Panc1 (cell line): ENCODE measurements at places on chromosomes 4 and X.

- no peak for DNase-seq
These were observed 722 bp upstream of the EFHC2 start for GRCh38 chrX:44344194-44344593.

DNA sequence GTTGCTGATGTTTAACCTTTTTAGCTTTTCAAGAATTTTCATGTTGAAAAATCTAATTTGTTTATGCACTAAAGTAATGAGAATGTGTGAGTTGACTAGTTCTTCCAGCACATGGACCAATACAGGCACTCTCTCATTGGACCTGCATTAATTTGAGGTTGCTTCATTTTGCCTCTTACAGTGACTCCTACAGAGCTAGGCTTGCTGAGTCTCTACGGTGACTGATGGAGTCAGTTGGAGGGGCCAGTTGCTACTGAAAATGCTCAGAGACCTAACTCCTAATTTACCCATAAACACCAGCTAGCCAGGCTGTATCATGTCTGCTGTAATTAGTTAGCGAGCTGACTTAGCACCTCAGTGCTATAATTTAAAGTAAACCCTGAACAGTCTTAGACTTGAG is 10.9 kb downstream of the MTHFD2L start:
- no peak for DNase-seq

- DNase-seq, result no peak
These were observed 26.5 kb downstream of the MYOZ2 start for GRCh38 chr4:119162174-119162573.

- no peak for DNase-seq
These were observed 1.6 kb upstream of the EXOC1 start for GRCh38 chr4:55851885-55852284.

GRCh38 chr4:150600812-150601445 is 19.0 kb downstream of the MAB21L2 start:
- DNase-seq, result no peak

- no peak for DNase-seq
These were observed 186.4 kb downstream of the PPP4R3C start for GRCh38 chrX:27276751-27277150.

DNA sequence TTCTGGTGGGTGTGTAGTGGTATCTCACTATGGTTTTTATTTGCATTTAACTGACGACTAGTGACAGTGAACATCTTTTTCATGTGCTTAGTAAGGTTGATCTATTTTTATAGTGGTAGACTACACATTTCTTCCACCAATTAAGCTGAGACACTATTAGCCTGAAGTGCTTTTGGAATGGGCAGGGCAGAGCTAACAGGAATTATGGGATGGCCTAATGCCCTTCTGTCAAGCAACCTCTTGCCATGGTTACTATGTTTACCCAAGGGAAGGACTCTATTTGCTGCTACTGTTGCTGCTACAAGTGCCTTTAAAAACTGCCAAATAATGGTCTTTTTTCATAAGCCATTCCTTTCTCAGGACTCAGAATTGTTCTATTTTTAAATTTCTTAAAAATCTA is 676.7 kb upstream of the ACTRT1 start:
- DNase-seq, result no peak

DNA sequence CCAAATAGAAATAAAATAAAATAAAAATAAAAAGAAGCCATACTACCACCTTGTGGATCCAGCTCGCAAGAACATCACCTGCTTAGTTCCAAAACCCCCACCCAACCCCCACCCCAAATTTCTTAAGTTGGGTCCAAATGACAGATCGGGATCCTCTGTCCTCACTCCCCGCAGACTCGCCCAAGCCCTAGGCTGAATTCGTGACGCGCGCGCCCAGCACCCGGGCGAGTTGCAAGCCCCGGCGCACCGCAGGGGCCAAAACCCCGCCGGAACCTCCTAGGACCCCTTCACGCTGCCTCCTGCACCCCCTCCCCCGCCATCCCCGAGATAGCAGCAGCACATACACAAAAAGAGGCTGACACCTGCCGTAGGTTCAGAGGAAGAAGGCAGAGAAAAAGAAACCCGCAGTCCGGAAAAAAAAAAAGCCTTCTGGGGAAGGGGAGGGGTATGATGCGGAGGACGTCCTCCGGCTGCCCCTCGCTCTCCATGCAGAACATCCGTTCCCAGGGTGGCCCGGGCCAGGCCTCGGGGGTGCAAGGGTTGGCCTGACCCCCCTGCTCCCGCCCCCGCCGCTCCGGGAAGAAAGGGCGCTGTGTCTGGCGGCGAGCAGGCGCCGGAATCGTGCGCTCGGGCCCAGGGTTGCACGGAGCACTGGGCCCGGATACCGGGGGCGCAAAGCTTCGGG is 2.6 kb downstream of the NLGN4X start:
- no peak for DNase-seq

DNA sequence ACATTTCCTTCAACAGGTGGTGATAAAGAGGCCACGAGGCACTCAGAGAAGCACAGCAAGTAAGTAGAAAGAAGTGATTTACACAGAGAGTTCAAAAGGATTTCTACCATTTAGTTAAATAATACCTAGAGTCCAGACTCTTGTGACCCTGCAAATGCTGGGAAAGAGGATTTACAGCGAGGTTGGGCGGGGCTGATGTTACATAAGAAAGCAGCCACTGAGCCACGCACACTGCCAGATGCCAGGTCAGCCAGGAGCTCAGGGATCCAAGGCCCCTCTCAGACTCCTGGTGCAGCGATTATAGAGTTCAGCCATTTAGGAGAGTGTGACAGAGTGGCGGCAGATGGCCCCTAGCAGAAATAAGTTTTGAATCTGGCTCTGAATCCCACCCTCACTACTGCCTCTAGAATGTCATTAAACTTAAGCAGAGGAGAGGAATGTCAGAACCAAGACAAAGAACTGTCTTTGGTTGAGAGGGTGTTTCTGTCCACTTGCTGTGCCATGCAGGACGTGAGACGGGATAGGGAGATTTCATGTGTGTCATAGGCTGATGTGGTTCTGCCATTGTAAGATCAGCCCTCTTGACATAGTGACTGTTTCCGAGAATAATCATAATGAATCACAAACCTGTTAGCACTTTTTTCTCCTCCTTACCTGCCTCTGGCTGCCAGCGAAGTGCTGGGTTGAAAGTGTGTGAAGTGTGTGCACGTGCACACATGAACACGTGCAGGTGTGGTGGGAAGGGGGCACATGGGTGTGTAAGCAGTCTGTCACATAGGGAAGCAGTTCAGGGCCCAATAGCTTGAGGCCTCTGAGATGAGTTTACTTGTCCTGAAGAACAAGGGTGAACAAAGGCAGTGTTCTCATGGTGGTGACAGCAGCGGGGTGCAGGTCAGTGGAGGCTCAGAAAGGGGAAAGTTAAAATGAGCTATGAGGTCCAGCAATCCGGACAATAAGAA is 50.1 kb downstream of the MFAP3L start:
- no peak for DNase-seq

GRCh38 chrX:7059859-7060258 is 87.7 kb upstream of the STS start:
- DNase-seq, result no peak

DNA sequence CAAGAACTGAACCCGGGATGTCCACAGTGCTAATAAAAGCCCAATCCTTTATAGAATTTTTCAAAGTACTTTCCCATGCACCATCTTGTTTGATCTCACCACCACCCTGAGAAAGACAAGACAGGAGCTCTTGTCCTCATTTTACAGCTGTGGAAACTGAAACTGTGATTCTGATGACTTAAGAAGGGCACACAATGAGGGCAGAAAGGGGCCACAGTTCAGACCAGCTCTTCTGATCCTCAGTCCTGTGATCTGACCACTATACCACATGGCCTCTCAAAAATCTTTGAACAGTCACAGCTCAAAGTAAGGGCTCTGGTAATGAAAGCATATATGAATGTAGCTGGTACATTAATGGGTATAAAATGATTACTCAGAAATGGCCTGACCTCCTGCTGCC is 127.3 kb upstream of the CPEB2 start:
- DNase-seq, result no peak

- DNase-seq, result no peak
These were observed 66.0 kb upstream of the PHOX2B start for GRCh38 chr4:41814565-41814964.
